ENCODE measurements at places on chromosomes 1 and 21. TPM values are rescaled to one million over a fixed set of nuclear protein-coding genes. Genes with fewer than 3 reads are reported as not detected.

GRCh38 chr1:178682429-178682828 lies 42.6 kb upstream of the RALGPS2 start:
- DNase-seq: no peak

DNA sequence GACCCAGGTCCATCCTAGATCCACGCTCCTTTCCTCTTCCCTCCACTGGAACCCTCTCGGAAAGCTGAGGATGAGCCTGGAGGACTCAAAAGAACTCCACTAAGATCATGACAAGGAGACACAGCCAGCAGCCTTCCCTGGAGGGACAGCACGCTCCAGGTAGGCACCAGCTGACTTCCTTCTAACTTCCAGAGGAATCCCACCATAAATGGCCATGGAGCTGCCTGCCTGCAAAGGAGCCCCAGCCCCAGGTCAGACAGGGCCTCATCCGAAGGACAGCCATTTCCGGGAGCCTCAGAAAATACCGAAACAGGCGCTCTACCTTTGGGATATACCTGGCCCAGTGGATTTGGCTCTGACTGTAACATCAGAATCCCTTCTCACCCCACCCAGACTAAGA lies 4.1 kb downstream of the SH3BP5L start:
- no peak for DNase-seq

- no peak for DNase-seq
Measured at GRCh38 chr1:162035241-162035640, 11.6 kb upstream of the OLFML2B start.

GRCh38 chr1:5988596-5989285 lies 3.5 kb downstream of the NPHP4 start:
- no peak for DNase-seq

- DNase-seq: no peak
Measured at GRCh38 chr1:52558941-52559340, 6.0 kb upstream of the TUT4 start.

DNA sequence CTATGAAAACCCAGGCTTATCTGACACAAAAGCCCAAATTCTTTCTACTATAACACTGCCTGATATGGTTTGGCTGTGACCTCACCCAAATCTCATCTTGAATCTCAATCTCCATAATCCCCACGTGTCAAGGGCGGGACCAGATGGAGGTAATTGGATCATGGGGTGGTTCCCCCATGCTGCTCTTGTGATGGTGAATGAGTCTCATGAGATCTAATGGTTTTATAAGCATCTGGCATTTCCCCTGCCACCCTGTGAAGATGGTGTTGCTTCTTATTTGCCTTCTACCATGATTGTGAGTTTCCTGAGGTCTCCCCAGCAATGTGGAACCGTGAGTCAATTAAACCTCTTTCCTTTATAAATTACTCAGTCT lies 123.3 kb upstream of the USP24 start:
- DNase-seq: no peak

UQCRHL gene
- 1.3 TPM for total RNA-seq

Measured in T-cell (primary cell).